ENCODE measurements at places on chromosomes 4 and X.
A peak's percentile ranks its signal among the peaks of the same experiment; 100 is the strongest.

DNA sequence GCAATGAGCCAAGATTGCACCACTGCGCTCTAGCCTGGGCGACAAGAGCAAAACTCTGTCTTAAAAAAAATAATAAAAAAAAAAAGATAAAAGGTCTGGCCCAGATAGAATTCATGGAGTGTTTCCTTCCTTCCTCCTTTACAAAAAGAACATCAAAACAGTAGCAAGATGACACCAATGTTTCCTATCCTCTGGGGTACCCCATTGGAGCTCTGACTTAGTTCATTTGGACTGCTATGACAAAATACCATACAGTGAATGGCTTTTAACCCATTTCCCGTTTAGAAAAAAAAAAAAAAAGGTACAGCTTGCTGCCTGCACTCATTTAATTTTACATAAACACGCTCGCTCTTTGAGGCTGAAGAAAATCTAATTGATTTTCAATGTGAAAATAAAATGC, 89.9 kb upstream of the PRKX start:
- DNase-seq = no peak

DNA sequence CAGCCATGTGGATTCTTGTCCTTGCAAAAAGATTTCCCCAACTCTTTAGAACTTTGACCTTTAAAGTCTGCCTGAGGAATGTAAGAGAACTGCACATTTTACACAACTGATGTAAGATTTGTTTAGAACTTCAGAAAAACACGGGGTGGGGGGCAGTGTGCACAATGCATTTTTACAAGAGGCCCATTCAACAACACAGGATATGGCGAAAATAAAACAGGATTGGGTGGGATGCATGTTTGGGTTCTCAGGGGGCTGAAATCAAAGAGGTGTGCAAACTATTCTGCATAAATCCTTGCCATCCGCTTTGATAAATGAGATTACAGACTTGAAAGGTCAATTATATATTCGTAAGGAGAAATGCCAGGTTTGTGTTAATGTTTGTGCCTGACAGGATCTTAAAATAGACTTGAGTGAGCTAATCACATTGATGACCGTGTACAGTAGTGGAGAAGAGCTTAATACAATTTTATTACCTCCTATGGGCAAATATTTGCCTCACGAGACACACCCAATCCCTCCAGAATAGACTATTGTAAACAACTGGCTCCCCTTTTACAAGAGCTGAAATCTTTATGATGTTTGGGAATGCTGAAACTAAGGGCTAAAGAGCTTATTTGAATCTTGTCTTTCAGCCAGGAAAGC, 184.1 kb upstream of the LEF1 start:
- peak; percentile 2 for DNase-seq

- DNase-seq = no peak
Measured at GRCh38 chrX:148504506-148504905, 4.1 kb downstream of the AFF2 start.

DNA sequence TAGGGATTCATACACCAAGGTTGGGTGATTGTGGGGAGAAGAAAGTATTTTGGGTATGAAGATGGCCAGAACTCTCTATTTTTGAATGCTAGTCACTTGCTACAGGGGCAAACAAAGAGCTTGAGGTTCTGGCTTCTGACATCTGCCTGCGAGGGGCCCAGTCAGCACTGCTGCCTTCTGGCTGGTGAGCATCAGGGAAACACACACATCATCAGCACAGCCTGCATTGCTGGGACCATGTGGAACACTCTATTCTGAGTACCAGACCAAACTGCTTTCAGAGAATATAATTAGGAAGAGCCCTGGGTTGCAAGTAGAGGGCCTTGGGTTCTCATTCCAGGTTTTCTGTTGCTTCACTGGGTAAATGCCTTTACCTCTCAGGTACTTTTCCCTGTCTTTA, 14.1 kb downstream of the TRPC5 start:
- no peak for DNase-seq

- no peak for DNase-seq
Measured at GRCh38 chrX:19855700-19856381, 31.6 kb downstream of the SH3KBP1 start.

- DNase-seq = no peak
Measured at GRCh38 chr4:152738827-152739226, 40.7 kb downstream of the TIGD4 start.

- DNase-seq = no peak
Measured at GRCh38 chr4:77146186-77147078, 10.6 kb upstream of the CCNG2 start.

- no peak for DNase-seq
Measured at GRCh38 chr4:176642472-176642871, 150.2 kb downstream of the VEGFC start.

- no peak for DNase-seq
Measured at GRCh38 chr4:94334962-94335361, 7.7 kb downstream of the HPGDS start.

- no peak for DNase-seq
Measured at GRCh38 chr4:41575207-41575606, 37.2 kb downstream of the LIMCH1 start.

DNA sequence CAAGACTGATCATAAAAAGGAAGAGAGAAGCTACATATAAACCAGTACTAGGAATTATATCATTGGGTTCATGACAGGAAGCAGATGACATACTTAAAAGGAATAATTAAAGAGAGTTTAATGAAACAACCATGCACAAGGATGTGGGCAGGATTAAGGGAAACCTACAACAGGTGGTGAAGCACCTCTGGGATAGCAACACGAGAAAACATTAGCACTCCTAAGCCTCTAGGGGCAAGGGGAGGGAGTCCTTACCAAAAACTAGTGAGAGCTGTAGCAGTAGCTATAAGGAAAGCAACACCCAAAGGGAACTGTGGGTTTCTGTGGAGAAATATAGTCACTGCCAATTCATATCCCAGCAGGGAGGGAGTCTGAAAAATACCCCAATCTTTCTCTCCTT, 7.2 kb upstream of the THOC2 start:
- no peak for DNase-seq

- DNase-seq = no peak
Measured at GRCh38 chr4:1369479-1370079, 22.6 kb downstream of the UVSSA start.

DNA sequence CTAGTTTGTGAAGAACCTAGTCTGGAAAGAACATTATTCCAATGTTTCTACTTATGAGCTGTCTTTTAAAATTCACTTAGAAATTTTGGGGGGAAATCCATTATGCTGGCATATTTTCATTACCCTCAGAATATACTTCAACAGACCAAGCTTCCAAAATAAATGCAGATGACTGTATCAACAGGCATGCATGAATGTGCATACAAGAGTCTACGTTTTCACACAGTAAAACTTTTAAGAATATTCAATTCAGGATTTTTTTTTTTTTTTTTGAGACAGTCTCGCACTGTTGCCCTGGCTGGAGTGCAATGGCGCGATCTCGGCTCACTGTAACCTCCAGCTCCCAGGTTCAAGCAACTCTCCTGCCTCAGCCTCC, 49.7 kb downstream of the ABCG2 start:
- DNase-seq = no peak

GRCh38 chrX:87517571-87518141, at the start of gene KLHL4:
KLHL4 (plus strand) TSS chrX:87517802; CDS start chrX:87517894, 92 bp downstream.
- no peak for DNase-seq

- DNase-seq = no peak
Measured at GRCh38 chr4:184825141-184825895, 450 bp downstream of the ACSL1 start.

DNA sequence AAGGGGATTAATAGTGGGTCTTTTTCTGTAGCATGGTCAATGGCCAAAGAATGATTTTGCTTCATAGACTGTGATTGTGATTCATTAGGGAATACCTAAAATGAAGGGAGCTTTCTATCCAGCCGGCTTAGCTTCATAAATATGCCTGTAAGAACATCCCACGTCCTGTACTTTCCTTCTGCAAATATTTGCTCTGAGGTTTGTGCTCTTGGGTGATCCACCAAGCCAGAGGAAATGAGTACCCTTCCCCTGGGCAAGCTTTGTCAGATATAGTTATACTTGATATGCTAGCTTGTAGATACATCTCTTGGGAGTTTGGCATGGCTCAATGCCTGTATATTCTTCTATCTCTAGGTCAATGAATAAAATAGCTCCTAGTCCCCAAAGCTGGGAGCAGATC, 28.2 kb upstream of the SPARCL1 start:
- no peak for DNase-seq

- DNase-seq = no peak
Measured at GRCh38 chr4:21692241-21692640, 256.3 kb downstream of the KCNIP4 start.

DNA sequence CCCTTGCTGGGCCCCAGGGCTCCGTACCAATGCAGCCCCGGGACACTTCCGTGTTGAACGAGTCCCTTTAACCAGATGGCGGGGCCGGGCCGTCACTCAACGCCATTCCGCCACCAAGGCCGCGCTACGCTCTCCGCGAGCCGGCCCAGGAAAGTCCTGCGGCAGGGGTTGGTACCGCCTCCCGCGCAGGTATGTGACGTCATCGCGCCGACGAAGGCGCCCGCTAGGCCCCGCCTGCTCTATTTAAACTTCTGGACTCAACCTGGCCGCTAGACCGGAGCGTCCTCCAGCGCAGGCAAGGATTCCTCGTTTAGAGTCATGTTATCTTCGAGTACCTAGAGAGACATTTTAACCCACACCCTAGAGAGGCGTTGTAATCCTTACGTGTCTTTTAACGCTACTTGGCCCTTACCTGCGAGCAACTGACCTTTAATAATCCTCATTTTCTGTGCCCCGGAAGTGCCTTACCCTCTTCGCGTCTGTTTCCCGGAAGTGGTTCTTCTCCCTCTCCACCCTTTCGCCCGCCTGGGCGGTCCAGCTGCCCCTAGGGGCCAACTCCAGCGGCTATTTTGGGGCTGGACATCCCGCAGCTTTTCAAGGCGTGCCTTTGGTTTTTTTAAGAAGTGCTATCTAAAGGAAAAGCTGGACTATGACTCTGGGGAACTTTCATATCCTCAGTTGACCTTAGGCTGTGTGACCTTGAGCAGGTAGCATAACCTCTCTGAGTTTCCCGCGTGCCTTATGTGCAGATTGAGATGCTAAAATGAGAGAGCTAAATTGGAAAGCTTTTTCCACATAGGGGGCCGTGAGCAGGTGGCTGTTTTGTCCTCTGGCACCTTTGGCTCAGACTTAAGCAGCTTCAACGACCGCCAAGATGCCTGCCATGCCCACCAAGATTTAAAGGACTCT, at the start of gene PNPLA4:
PNPLA4 (minus strand) TSS at position 155 of the 909 bp plus-strand sequence. CDS start 1,294 bp downstream, outside the sequence.
- peak; percentile 33 for DNase-seq

DNA sequence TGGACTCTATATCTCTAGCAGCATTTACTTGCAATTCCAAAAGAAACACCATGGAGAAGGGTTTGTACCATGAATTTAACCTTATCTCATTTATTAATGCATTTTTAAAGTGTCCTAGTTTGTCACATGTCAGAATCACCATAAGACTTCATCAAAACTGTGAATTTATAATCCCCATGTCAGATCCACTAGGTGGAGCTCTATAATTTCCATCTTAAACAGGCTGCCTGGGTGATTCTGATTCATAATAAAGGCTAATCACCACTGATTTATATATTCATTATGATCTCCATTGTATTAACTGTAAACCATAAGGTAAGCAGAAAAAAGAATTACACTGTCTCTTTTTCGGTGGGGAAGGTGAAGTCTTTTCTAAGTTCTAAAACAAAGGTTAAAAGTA, 4.0 kb downstream of the TCEAL2 start:
- no peak for DNase-seq

DNA sequence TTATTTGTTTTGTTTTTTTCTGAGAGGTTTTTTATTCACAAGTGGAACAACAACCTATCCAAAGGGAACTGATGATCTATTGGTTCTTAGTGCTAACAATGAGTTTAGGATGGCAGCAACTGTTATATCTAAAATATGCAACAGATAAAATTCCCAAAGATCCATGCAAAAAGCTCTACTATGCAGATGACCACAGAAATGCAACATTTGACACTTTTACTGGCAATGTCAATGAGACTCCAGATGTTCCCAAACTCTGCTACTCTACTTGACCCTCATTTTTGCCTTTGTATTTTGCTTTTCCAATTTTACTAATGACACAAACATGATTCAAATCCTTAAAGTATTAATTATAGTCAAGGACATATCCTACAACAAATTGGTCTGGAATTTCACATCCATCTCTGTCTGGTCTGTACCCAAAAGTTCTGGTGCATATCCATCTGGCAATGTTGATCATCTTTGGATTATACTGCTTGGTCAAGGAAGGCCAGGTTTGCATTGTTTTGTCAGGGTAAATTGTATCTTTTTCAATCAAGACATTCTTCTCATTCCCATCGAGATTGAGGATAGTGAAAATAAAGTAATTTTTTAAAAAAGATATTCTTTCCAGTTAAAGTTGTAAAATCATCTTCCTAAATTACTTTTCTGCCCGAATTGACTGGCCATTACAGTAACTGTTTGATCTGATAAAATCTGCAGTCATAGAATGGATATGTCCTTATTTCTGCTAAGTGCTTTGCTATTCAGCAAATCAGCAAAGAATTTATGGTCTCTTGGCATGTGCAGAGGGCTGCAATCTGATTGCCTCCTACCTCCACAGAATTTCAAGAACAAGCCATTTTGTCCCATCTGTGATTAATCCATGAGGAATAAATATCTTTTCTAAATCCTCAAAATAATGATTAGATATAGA, 73.6 kb downstream of the FGFBP1 start:
- no peak for DNase-seq

GRCh38 chr4:107725281-107725859, 5.3 kb upstream of the PAPSS1 start:
- no peak for DNase-seq

- DNase-seq = no peak
Measured at GRCh38 chrX:73562458-73562857, 539 bp upstream of the CHIC1 start.

GRCh38 chr4:115165503-115165902, 52.1 kb upstream of the NDST4 start:
- no peak for DNase-seq

GRCh38 chr4:53010318-53010717, 148.2 kb downstream of the RASL11B start:
- no peak for DNase-seq

GRCh38 chr4:80229128-80229527, 31.8 kb downstream of the PRDM8 start:
- no peak for DNase-seq

GRCh38 chr4:169236873-169237626, 33.7 kb downstream of the SH3RF1 start:
- no peak for DNase-seq

DNA sequence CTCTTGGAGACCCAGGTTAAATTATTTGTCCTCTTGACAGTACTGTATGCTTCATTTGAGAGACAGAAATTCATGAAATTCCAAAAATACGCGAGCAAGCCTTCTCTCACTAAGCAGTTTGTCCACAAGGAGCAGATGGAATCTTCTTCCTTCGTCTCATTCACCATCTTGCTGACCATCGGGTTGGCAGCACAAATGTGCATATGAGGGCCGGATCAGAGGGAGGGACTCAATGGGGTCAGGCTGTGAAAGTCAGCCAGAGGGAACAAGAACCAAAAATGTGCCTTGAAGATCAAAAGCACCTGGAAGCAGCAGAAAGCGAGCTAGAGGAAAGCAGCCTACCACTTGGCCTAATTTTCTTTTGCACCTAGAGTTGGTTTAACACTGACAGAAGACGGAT, 16.4 kb downstream of the NHSL2 start:
- DNase-seq = no peak
